Stimulated activated CD8-positive, alpha-beta memory T cell treated with anti-CD3 and anti-CD28 coated beads, Interleukin-7, amount 100 ng/mL, for 1 hour (primary cell): ENCODE measurements at places on chromosomes 16 and 17.

DNA sequence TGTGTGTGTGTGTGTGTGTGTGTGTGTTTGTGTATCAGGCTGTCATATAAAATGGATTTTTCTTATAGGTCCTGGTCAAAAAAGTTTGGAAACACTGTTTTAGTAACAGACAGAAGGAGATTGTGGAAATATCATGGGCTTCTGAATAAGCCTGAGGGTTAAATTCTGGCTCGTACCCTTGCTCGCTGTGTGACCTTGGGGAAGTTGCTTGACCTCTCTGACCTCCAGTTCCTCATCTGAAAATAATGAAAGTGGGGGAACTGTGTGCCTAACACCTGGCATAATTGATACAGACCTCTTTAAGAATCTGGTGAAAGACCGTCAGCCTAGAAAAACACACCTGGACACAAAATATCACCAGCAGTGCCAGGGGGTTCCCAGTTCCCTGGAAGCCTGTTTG is 25.6 kb upstream of the PIK3R6 start:
- no peak for DNase-seq

- no peak for DNase-seq
Observed at GRCh38 chr16:64773638-64774037, 348.2 kb downstream of the CDH11 start.

DNA sequence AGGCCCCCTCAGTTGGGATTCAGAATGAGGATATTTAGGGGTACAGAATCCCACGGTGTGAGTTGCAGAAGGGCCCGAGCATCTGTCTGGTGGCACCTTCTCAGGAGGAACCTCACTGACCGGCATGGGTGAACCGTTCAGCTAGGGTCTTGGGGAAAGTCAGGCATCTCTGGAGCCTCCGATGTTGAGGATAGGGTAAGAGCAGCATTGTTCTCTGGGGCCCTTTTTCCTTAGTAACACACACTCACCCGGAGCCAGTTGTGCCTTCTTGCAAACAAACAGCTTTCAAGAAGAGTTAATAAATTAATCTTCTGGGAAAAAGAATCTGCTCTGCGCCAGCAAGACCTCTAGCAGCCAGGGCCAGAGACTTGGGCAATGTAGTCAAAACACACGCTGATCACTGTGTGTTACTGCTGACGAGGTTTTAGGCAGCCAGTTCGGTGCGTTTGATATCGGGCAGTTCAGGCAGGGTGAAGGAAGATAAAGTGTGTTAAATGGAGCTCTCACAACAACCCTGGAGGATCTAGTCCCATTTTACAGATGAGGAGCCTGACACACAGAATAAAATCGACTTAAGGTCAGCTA is 48.9 kb downstream of the MSI2 start:
- no peak for DNase-seq

- DNase-seq, result no peak
Observed at GRCh38 chr17:31554930-31555329, 163.5 kb downstream of the RAB11FIP4 start.

DNA sequence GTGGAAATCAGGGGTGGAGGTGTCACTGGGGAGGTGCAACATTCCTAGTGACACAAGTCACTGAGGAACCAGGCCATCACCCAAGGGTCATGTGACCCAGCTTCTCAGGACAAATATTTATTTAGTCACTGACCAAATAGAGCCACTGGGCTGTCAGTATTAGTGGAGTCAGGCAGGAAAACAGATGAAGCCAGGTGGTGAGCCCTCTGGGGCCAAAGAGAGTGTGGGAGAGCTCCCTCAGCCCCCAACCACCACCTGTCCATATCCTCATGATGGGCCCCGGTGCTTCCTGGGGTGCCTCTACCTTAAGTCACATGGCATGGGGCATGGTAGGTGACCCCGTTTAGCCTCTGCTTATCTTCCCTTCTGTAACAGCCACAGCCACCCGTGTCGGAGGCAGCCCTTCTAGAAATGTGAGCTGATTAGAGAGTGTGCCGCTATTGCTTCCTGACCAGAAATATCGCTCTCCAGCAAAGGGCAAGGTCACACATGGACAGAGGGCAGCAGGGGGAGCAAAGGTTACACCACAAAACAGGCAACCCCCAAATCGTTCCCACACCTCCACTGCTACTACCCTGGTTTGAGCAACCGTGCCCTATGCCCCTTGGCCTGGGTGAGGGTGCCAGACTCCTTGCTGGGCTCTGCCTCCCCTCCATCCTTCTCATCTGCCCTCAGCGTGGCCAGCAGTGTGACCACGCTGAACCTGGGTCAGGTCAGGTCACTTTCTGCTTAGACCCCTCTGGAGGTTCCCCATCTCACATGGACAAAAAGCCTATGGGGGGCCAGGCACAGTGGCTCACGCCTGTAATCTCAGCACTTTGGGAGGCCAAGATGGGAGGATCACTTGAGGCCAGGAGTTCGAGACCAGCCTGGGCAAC is 8.6 kb upstream of the AKTIP start:
- DNase-seq, result no peak

DNA sequence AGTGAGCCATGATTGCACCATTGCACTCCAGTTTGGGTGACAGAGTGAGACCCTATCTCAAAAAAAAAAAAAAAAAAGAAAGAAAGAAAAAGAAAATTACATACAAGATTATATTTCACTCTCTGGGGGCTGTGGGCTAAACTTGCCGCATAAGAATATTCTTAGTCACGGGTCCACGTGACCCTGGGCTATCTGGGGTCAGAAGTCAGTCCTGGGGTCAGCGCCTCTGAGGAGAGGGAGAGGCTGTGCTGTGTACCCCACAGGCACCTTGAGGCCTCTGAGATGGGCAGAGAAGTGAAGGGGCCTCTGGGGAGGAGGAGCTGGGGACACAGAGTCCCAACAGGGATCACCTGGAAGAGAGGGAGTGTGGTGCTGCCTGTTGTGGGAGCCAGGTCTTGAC is 5.8 kb upstream of the CD79B start:
- DNase-seq, result no peak

DNA sequence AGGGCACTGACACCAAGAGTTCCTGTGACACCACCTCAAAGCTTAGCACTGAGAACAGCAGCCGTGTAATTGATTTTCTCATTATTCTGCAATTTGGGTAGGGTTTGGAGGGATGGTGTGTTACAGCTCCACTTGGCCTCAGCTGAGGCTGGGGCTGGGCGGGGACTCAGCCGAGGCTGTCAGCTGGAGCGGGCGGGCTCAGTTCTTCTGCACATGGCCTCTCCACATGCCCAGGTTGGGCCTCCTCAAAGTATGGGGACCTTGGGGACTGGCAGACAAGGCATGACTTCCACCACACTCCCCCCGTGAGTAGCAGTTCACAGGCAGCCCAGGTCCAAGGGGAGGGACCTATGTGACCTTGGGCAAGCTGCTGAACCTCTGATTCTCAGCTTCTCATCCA is 171.5 kb downstream of the IRF8 start:
- DNase-seq, result no peak

- no peak for DNase-seq
Observed at GRCh38 chr16:81676066-81676882, 102.8 kb upstream of the PLCG2 start.

DNA sequence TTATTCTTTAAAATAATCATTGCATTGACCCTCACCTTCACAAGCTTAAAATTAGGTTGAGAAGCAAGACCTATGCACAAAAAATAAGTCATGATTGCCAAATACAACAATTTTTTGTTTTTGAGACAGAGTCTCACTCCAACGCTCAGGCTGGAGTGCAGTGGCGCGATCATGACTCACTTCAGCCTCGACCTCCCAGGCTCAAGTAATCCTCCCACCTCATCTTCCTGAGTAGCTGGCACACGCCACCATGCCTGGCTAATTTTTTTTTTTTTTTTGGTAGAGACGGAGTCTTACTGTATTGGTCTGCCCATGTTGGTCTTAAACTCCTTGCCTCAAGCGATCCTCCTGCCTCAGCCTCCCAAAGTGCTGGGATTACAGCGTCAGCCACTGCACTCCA is 24.2 kb downstream of the ZNF652 start:
- DNase-seq, result no peak

GRCh38 chr16:19885451-19886072 is 914 bp upstream of the GPRC5B start:
- DNase-seq, result no peak

DNA sequence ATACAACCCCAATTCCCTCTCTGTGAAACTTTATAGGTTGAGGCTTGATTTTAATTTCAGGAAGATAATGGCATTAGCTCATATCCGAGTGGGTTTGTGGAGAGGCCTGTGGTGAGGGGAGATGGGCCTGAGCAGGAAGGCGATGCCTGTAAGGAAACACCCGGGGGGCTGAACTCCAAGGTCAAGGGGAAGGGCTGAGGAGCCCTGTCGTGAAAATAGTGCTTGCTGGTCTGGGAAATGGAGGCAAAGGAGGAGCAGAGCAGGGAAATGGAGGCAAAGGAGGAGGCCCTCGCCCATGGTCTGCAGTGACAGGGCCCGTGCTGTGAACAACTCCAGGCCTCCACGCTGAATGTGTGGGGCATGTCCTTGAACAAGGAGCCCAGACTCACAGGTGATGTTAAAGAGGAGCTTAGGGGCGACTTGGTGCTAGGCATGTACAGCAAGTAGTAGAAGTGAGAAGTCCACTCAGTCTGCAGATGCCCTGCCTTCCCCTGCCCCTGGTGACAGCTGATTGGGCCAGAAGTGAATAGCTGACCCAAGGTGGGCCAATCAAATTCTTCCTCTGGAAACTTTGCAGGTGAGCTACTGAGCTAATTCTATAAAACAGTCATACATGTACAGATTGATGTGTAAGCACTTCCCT is 38.1 kb downstream of the MRPS23 start:
- DNase-seq, result no peak

- DNase-seq, result no peak
Observed at GRCh38 chr16:82761858-82762257, 135.1 kb downstream of the CDH13 start.

DNA sequence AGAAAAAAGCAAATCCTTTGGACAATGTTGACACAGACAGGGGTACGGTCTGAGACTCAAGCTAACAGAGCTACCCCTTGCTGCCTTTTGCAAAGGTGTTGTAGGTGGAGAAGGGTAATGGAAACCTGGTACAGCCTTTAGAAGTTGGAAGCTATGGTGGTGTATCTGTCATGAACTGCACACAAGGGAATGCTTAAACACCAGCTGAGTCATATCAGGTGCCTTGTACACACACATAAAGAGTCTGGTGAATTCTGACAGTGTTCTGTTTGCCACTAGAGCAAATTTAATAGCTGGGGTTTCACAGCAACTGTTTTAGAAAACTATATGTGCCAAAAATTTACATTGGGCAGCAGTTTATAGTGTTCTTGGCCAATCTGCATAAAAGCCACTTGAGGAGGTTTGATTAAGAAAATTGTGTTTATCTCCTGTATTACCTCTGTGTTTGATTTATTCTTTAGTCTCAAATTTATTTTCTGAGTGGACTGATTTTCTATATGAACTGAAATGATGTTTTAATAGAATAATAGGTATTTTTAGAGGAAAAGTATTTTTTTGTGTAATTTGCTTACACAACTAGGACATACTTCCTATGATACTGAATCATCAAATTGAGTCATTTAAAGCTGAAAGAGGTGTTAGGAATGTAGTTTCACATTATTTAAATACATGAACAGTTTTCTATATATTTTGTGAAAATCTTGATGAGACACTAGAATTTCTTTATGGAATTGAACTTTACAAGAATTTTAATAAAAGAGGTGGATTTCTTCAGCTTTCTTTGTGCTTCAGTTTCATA is 136.9 kb downstream of the MAP2K6 start:
- DNase-seq, result no peak

DNA sequence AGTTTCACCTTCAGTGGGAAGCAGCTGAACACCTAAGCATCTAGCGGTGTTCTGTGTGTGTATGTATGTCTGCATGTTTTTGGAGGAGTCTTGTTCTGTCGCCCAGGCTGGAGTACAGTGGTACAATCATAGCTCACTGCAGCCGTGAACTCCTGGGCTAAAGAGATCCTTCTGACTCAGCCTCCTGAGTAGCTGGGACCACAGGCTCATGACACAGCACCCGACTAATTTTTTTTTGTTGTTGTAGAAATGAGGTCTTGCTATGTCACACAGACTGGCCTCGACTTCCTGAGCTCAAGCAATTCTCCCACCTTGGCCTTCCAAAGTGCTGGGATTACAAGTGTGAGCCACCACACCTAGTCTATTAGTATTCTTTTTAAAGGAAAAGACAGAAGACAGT is 30.2 kb upstream of the FAAP100 start:
- no peak for DNase-seq

- DNase-seq, result no peak
Observed at GRCh38 chr17:48523010-48523409, 7.8 kb downstream of the HOXB1 start.

DNA sequence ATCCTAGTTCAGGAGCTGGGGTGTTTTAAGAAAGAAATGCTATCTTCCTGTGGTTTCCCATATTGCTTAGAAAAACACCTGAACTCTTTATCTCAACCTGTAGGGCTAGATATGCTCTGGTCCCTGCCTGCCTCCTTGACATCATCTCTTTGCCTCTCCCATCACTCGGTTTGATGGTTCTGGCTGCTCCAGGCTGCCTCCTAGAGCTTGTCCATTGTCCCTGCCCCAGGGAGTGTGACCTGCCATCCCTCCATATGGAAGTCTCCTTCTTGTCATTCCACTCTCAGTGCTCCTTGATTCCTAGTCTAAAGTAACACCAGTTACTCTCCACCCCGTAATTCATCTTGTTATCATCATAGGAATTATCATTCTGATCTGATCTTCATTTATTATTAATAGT is 369.0 kb upstream of the EEF2KMT start:
- no peak for DNase-seq

GRCh38 chr17:73224237-73224636 is 31.4 kb downstream of the COG1 start:
- no peak for DNase-seq

GRCh38 chr17:49836111-49837030 is 11.5 kb downstream of the TAC4 start:
- DNase-seq, result no peak

GRCh38 chr16:8943966-8944759 is 19.5 kb downstream of the USP7 start:
- no peak for DNase-seq

- peak; percentile 26 for DNase-seq
Observed at GRCh38 chr17:19762515-19762961, 14.4 kb upstream of the ALDH3A1 start.

DNA sequence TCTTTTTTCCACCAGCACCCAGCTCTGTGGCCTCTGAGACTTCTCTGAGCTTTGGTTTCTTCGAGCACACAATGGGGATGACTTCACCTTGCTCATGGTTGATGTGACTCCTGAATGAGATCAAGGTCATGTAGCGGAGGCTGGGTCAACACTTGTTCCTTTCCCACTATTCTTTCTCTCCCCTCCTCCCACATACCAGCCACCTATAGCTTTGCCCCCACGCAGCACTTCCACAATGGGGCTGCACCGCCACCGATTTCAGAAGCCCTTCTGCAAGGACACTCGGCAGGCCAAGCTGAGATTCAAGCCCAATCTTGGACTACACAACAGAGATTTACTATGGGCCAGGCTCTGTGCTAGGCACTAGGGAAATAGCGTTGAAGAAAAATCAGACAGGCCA is 14.4 kb downstream of the TRIM25 start:
- no peak for DNase-seq

DNA sequence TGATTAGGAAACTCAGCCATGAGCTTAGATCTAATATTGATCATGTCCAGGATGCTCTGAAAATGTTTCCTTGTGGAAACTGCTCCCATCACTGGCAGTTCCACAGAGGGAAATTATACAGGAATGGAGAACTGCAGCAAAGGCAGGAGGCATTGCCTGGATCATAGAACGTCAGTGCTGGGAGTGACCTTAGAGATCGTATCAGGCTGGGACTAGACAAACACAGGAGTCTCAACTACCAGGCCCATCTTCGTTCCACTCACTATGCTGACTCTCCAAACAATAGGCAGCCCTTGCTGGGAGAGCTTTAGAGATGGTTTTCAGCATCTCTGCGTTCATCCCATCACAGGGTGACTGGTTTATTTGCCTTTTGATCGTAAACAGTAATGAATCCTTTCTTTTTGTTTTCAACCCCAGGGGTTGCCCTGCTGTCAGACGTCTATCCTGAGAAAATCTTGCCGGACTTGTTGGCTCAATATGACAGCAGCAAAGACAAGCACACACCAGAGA is 130.3 kb downstream of the TANGO6 start:
- DNase-seq, result no peak
